Activated gamma-delta T cell treated with anti-CD3 and anti-CD28 coated beads, Interleukin-2, amount 50 U/mL, for 16 hours (primary cell): ENCODE measurements at places on chromosomes 5 and 9.

GRCh38 chr5:138657360-138657759 lies 82.2 kb upstream of the HSPA9 start:
- no peak for DNase-seq

DNA sequence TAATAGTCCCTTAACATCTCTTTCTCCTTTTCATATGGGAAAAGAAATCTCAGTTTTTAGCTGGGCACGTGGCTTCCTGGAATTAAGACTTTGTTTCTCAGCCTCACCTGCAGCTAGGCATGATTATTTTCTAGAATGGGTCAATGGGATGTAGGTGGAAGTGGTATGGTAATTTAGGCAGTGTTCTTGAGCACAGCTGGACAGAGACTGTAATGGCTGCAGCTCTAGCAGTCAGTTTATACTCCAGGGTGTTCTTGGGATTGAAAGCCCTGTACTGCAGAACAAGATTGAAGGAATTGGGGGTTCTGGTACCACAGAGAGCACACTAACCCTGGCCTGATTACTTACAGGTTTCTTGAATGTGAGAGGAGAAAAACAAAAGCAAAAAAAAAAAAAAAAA lies 455.9 kb upstream of the ZNF608 start:
- no peak for DNase-seq

GRCh38 chr9:114941376-114941775 lies 11.0 kb upstream of the TNFSF8 start:
- DNase-seq = no peak

DNA sequence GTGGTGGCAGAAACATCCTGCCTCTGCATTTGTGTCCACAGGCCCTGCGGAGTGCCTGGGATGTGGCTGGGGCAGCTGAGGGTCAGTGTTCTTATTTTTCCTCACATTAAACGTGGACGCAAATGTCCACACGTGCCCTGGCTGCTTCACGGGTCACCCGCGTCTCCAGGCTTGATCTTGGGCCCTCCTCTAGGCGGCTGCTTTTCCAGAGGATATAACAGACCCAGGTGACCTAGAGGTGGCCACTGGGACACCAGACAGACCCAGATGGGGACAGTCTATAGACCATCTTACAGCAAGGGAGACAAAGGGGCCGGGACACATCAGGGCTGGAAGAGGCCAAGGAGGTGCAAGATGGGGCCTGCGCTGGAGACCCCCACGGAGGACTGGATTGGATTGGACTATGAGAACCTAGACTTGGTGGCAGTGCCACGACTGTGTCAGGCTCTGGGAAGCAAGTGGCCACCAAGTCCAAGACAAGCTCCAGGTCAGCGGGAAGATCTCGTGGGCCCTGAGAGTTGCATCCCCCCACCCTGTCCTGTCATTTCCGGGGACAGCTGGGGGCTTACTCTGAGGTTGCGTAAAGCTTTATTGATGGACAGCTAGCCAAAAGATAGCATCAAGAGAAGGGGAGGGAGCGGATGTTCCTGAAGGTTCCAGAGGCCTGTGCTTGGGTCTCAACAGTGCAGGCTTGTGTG lies 6.9 kb downstream of the WNK2 start:
- no peak for DNase-seq

GRCh38 chr5:98977723-98978122 lies 48.9 kb upstream of the CHD1 start:
- DNase-seq = no peak

GRCh38 chr5:141208478-141208877 lies at the start of gene PCDHB12:
Gene PCDHB12, plus strand, starts transcription at chr5:141208719. Its CDS starts 189 bp downstream, at chr5:141208908.
- DNase-seq = no peak

GRCh38 chr9:113589407-113589806 lies 125.9 kb downstream of the RGS3 start:
- DNase-seq = no peak

DNA sequence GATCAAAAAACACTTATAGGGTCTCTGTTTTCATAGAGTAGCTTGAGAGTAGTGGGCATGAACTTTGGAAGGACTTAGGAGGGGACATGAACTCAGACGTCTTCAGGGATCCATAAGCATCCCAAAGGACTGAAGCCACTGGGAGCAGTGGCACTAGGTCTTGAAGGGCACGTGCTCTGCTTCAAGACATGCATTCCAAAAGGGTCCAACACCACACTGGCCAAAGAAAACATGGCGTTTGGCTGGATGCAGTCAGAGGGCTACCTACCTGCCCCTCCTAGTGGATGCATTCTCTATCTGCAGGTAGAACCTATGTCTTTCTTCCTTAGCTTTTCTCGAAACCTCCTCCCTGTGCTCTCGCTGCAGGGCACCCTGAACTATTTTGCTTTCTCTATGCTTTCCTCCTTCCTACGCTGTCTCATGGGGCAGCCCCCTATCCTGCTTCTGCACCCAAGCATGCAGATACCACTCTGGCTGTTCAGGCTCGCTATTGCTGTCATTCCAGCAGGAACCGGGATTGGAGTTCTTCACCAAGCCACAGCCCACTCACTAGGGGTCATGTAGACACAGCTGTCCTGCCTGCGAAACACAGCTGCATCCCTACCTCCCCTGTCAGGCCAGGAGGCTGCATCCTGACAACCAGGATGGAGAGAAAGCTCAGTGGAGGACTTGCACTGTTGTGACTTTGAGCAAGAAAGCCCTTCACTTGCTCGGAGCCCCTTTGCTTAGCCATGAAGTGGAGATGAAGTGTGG lies 11.9 kb downstream of the FAM240B start:
- no peak for DNase-seq

DNA sequence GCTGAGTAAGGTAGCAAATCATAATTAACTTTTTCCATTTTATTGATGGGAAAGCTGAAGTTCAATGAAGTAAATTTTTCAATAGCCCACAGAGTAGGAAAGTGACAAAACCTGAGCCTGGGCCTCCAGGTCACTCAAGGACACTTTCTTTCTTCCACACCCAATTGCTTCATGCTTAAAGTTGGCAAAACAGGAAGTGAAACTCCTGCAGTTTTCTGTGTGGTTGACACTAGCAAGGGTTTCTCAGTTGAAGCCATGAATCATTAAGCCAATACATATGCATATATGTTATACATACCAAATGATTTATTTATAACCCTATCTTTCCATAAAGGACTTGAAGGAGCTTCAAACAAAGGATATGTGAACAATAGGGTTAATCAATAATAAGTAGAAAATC lies 13.9 kb downstream of the TLR4 start:
- DNase-seq = no peak

GRCh38 chr9:91640428-91640827 lies 216.8 kb upstream of the NFIL3 start:
- DNase-seq = no peak

GRCh38 chr5:1245905-1246576 lies 20.9 kb downstream of the SLC6A18 start:
- no peak for DNase-seq

- DNase-seq = no peak
Observed at GRCh38 chr9:132946211-132946610, 1.8 kb upstream of the TSC1 start.

DNA sequence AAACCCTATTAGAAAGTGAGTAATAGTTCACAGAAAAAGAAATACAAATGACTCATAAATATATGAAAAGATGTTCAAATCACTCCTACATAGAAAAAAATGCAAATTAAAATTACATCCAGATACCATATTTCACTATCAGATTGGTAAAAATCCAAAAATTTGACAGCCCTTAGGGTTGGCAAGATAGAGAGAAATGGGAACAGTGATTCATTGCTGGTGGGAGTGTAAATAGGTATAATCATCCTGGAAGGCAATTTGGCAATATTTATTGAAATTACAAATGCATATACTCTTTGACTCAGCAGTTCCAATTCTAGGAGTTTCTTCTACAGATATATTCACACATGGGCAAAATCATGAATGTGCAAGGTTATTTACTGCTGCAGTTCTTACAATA lies 273.5 kb downstream of the NR2F1-AS1 start:
- DNase-seq = no peak

DNA sequence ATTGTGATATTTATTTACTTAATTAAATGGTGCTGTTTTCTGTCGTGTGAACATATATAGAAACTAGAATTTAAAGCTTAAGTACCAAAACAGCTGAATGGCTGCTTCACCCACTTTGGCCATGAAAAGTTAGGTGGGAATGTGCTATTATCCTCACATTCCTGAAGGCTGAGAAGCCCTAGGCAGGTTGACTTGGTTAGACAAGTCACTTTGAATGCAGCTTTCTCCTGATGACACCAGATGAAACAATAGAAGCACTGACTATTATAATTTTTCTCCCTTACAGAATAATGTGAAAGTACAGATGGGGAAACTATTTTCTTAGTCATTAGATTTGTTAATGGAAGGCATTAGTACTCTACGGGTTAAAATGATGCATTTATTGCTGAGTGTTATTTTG lies 65.1 kb upstream of the C5orf46 start:
- no peak for DNase-seq

DNA sequence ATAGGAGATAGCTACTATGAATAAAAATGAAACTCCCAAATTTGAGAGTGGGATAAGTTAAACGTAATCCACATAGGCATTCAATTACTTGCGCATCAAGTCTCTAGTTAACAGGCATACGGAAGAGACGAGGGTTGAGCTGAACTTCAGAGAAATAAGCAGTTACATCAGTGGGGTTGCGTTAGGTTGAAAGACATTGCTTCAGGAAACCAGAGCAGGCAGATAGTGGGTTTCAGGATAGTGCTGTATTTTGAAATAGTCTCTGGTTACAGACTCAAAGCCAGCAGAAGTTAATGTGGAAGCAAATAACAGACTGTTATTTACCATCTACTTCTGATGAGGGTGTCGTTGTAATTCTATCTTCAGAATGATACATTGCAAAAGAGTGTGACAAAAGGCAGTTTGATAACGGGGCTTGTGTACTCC lies 533.4 kb downstream of the PDE4D start:
- DNase-seq = no peak

DNA sequence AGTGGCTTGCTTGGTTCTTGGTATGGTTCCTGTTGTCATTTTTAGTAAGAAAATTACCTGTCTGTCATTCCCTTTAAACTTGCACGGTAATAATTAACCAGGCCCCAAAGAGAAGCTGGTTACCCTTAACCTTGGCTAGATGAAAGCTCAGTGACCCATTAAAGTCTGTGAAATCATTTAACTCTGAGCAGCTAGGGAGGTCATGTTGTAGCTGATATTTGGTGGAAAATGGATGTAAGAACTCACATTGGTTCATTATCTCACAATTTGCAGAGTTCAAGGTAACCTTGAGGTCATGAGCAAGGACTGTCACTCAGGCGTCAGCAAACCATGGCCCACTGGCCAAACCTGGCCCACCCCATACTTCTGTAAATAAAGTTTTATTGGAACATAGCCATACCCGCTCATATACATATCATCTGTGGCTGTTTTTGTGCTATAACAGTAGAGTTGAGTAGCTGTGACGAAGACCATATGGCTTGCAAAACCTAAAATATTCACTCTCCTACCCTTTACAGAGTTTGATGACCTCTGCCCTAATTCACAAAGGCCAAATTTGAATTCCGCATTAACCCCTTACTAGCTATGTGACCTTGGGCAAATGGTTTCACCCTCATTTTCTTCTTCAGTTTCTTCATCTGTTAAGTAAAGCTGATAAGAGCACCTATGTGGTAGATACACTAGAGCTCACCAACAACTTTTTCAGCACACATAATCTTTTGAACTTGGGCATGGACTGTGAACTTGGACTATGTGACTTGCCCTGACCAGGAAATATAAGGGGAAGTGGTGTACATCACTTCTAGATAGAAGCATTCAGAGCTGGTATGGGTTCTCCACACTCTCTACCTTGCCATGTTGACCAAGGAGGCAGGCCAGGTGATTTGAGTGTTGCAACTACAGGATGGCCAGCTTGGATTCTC lies 61.5 kb upstream of the CPEB4 start:
- DNase-seq = no peak

DNA sequence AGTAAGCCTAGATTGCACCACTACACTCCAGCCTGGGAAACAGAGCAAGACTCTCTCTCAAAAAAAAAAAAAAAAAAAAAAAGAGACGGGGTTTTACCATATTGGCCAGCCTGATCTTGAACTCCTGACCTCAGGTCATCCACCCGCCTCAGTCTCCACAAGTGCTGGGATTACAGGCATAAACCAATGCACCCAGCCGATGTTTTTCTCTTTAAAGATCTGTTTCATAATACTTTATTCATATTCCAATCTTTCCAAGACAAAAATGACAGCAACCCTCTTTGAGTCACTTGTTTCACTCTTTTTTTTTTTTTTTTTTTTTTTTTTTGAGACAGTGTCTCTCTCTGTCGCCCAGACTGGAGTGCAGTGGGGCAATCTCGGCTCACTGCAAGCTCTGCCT lies 13.6 kb upstream of the LMNB1 start:
- no peak for DNase-seq

GRCh38 chr5:150357326-150358260 lies at the start of gene TCOF1:
Gene TCOF1, plus strand, starts transcription at chr5:150357697. Its CDS starts 50 bp downstream, at chr5:150357747.
- DNase-seq = peak; percentile 94

- DNase-seq = peak; percentile 53
Observed at GRCh38 chr9:124286292-124286931, 28.7 kb downstream of the NEK6 start.

GRCh38 chr9:118091711-118092500 lies 387.7 kb downstream of the TLR4 start:
- no peak for DNase-seq

GRCh38 chr5:17249029-17249634 lies 31.7 kb downstream of the BASP1 start:
- no peak for DNase-seq

GRCh38 chr9:72203205-72203803 lies 54.1 kb downstream of the GDA start:
- DNase-seq = no peak

DNA sequence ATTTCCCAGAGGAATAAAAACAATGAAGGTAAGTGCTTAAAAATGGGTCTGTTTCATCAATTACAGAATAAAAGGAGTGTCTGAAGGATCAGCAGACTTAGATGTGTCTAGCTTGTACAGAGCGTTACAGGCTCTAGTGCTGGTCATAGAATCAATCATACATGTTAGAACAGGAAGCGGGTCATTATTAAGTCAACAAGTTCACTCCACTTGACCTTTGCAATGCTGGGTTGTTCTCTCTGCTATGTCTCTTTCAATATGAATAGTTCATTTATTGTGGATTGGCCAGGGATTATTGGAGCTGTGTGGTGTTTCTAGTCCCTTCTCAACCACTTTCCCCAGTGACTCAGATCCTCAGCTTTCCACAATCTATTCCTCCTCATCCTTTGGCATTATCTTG lies 20.7 kb upstream of the EGFLAM start:
- no peak for DNase-seq

GRCh38 chr5:168006456-168007130 lies 284.9 kb upstream of the WWC1 start:
- no peak for DNase-seq

DNA sequence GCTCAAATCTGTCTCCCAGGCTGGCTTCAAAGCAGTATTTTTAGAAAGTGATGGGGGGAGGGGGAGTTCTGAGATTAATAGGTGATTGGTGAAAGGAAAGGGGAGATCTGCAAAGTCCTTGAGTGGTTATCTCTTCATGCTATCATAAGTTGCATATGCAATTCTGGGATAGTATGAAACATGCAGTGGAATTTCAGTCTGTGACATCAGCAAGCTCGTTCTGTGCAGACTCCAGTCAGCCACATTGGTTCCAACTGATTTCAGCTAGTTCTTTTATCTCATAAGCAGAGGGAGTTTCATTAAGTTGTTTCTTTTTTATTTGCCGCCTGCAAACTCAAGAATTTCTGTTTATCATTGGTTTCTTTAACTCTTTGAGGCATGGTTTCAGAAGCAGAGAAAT lies 180.5 kb upstream of the SH3GL2 start:
- DNase-seq = no peak

GRCh38 chr9:107636571-107637381 lies 147.2 kb upstream of the KLF4 start:
- DNase-seq = no peak
